ENCODE measurements at places on chromosomes 12 and 14. TPM values are rescaled to one million over a fixed set of nuclear protein-coding genes. Genes with fewer than 3 reads are reported as not detected.

MAP3K12 gene
- 26.6 TPM for total RNA-seq

DNA sequence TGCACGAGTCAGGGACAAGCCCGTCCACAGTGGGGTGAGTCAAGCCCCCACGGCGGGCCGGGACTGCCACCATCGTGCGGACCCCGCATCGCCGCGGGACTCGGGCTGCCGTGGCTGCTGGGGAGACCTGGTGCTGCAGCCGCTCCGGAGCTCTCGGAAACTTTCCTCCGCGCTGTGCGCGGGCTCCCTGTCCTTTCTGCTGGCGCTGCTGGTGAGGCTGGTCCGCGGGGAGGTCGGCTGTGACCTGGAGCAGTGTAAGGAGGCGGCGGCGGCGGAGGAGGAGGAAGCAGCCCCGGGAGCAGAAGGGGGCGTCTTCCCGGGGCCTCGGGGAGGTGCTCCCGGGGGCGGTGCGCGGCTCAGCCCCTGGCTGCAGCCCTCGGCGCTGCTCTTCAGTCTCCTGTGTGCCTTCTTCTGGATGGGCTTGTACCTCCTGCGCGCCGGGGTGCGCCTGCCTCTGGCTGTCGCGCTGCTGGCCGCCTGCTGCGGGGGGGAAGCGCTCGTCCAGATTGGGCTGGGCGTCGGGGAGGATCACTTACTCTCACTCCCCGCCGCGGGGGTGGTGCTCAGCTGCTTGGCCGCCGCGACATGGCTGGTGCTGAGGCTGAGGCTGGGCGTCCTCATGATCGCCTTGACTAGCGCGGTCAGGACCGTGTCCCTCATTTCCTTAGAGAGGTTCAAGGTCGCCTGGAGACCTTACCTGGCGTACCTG lies 1.1 kb downstream of the PDE3A start:
- DNase-seq: peak; percentile 75

- DNase-seq: peak; percentile 62
Observed at GRCh38 chr14:102323102-102323501, 3.6 kb downstream of the ZNF839 start.

GALNT8 gene
- 5.4 TPM for total RNA-seq

EIF2S3B gene
- total RNA-seq: 2.2 TPM
